CD4-positive, alpha-beta T cell treated with Interferon gamma for 1 hour (primary cell): ENCODE measurements at places on chromosomes 5 and 9.

DNA sequence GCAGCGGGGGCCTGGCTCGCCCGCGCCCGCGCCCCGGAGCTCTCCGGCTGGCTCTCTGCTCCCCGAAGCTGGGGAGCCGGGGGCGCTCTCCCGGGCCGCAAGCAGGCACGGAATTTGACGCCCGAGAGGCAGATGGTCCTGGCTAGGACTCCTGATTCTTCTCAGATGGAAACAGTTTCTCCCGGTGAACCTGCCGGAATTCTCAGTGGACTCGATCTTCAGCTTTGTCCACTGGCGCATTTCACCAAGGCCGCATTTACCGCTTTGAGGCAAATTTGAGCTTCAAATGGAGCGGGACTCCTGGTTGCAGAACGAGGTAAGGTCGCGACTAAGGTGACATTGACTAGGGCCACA, 305.7 kb upstream of the KCNN2 start:
- DNase-seq: no peak

- no peak for DNase-seq
Measured at GRCh38 chr9:116175614-116176013, 22.0 kb downstream of the PAPPA start.

DNA sequence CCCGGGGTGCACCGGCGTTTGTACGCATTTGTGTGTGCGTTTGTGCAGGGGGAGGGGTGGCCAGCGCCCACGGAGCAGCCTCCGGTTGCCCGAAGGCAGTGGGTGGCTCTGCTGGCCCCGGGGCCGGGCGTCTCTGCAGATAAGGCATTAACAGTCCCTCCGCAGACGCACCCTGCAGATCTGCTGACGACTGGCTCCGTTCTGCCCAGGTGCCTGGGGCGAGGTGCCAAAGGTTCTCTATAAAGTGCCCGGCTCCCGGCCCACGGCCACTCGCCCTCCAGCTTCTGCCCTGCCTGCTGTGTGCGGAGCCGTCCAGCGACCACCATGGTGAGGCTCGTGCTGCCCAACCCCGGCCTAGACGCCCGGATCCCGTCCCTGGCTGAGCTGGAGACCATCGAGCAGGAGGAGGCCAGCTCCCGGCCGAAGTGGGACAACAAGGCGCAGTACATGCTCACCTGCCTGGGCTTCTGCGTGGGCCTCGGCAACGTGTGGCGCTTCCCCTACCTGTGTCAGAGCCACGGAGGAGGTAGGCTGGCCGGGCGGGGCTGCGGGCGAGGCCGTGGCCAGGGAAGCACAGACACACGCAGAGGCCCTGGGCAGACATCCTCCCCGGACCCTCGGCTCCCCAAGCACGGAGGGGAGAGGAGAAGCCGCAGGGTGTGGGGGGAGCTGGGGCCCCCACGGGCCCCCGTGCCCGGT, at the start of gene SLC6A19:
SLC6A19 (plus strand) TSS at position 269 of the 699 bp plus-strand sequence; CDS start at position 325, 56 bp downstream.
- DNase-seq: no peak

- no peak for DNase-seq
Measured at GRCh38 chr9:74527718-74528117, 30.6 kb downstream of the RORB start.

DNA sequence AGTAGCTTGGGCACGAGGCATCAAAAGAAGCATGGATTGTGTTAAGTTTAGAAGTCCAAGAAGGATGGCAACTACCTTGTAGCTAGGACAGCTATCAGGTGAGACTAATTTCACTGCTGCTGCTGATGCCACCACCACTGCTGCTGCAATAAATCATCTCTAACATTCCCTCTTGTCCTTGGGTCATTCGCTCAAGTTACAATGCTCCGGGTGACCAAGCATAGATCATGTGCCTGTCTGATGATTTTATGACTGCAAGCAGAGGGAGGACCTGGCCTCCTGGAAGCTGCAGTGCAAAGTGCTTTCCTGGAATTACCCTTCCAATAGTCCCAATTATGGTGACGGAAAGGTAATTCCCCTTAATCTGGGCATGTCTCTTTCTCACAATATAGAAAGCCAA, 334.4 kb downstream of the PRELID2 start:
- no peak for DNase-seq

DNA sequence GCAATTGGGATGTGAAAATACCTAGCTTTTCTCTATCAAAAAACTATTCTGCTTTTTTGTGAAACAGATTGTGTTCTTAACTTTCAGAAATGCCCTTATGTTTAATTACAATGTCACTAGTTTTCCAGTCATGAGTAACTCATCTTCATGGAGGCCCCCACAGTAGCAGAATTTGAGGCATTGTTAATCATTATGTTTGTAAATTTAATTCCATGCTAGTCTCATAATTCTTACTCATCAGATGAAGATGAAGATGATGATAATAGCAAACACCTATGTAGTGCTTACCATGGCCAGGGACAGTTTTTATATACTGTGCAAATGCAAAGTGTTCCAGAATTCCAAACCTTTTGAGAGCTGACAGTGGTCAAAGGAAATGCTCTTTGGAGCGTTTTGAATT, 27.7 kb upstream of the F2R start:
- DNase-seq: no peak

DNA sequence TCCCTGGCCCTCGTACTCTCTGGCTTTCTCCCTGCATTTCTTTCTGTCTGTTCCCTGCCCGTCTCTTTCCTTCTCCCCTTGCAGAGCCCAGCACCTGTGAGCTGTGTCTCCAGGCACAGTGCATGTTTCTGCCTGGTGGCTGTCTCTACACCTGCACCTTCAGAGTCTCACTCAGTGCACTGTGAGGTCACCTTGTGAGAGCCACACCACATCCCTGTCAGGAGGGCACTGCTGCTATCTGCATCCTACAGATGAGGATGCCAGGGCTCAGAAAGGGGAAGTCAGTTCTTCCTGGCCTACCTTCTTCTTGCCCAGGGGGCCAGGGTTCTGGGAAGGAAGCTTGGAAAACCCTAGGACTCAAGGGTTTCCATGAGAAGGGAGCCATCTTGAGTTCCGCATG, 69.7 kb upstream of the NEURL1B start:
- DNase-seq: no peak

- no peak for DNase-seq
Measured at GRCh38 chr5:9782826-9783560, 152.8 kb upstream of the TAS2R1 start.

DNA sequence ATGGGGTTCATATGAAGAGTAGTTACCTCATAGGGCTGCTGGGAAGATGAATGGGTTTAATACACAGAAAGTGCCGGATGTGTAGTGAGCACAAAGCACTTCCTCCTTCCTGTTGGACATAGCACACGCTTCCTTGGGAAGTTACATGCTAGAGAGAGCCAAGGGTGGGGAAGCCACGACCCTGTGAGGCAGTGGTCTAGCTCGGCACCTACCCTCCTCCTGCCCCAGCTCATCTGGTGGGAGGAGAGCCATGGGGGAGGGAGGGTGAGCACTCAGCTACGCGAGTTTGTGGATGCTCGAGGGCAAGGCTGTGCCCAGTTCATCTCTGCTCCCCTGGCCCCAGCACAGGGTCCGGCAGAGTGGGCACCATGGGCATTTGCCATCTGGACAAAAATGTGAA, 43.6 kb upstream of the NEK6 start:
- no peak for DNase-seq

DNA sequence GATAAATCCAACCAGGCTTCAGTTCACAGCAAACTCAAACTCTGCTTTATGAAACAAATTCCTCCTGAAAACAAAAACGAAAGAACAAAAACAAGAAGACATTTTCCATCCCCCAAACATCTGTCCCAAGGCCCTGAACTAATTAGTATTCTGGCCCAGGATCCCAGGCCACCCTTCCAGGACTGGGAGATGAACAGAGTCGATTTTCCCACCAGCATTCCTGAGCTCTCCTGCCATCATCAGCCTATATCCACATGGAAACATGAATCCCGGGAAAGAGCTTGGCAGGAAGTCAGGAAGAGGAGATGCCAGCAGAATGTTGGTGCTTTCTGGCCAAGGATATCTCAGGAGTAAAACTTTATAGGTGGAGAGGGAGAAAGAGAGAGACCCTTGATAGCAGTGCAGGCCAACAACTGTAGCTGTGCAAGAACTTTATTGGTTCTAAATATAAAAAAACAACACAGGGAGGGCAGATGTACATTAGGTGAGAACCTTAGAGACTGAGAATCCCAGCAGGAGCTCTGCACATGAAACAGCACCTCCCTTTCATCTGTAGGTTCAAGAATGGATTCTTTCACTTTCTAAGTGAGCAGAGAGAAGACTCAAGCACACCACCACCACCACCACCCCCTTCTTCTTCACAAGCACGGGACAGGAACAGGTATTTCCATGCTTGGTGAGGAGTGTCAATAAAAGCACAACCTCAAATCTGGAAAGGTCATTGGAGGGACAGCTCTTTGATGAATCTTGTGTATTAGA, 190.7 kb upstream of the TAS2R1 start:
- DNase-seq: no peak

DNA sequence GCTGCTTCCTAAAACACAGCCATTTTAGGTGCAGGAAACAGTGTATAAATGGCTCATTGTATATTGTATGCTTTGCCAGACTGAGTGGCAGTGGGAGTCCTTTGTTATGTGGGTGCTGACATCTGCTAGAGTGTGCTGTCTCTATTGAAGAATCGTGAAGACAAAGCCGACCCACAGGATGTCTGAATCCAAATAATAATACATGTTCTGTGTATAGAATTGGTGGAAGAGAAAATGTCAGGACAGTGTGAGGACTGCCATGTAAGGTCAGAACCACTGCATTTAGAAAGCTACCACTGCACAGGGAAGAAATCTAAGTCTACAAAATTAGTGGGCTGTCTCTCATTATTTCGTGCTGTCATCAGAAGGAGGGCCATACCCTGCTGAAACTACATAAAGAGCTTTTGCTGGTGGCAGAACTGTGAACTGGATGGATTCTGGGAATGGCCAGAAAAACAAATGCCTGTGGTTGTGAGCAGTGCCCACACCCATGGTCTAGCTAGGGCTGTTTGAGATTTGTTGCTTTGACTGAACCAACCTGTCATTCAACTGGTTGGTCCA, 2.5 kb downstream of the IL7R start:
- DNase-seq: peak; percentile 19

DNA sequence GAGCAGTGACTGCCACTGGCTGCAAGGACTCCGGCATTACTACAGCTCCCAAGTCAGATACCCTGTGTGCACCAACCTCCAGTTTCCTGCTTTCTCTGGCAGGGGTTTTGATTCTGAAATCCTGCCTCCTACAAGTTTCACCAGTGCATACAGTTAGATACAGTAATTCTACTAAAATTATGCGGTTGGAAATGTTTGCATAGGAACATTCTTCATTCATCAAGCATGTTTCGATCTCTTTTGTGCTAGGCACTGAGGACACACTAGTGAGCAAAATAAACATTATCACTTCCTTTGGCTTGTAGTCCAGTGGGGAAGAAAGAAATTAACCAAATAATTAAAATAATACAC, 152.2 kb downstream of the TMEM167A start:
- DNase-seq: no peak

DNA sequence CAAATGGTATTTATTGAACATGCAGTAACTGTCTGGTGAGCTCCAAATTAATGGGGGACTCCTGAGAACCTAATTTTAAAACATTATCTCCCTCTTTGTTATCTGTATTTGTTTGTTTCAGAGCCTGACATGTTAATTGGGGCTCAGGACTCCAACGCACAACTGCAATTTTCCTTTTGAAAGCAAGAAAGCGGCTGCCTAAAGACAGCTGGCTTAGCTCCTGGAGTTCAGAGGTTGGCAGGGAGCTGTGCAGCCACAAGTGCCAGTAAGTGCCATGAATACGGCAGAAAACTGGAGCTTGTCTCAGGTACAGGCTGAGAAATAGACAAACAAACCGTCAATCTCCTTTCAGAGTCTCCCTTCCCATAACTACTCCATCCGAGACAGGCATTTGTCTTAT, 80.9 kb downstream of the PPP2R2B start:
- DNase-seq: no peak

- no peak for DNase-seq
Measured at GRCh38 chr5:83877911-83878706, 157.5 kb upstream of the HAPLN1 start.

GRCh38 chr5:52598968-52599367, 188.7 kb upstream of the ITGA1 start:
- no peak for DNase-seq

- no peak for DNase-seq
Measured at GRCh38 chr9:106927916-106928315, 65.0 kb downstream of the ZNF462 start.

- DNase-seq: no peak
Measured at GRCh38 chr5:140116716-140117115, 2.8 kb downstream of the PURA start.

GRCh38 chr9:121059998-121060636, 10.0 kb upstream of the C5 start:
- no peak for DNase-seq

- DNase-seq: no peak
Measured at GRCh38 chr9:111854799-111855198, 41.8 kb upstream of the UGCG start.
